ENCODE measurements at places on chromosomes 16 and 17.

DNA sequence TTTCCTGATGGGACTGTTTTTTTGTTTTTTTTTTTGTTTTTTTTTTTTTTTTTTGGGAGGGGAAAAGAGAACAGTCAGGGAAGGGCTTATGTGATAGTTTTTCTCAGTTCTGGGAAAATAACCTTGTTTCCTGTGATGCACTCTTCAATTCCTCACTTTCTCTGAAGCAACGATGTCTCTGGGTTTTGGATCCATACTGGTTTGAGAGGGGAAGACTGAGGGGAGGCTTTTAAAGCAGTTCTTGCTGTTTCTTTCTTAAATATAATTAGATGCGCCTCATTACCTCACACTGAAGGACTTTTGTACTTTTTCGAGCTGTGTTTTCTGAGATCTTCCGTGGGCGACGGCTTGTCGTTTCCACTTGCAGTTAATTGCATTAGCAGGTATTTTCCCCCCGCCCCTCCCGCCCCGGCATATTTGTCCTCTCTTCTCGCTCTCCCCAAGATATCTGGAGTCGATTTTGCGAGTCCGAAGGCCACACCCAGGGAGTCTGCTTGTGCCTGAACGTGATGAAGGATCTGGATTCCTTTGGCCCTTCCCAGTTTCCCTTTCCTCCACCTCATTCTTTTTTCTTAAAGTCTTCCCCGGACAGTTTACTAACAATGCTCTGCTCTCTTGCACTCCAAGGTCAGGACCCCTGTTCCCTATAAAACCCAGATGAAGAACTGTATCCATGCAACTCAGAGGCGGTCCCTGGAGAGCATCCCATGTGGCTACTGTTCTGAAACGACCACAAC lies 125.2 kb upstream of the ZFHX3 start:
- DNase-seq = no peak

DNA sequence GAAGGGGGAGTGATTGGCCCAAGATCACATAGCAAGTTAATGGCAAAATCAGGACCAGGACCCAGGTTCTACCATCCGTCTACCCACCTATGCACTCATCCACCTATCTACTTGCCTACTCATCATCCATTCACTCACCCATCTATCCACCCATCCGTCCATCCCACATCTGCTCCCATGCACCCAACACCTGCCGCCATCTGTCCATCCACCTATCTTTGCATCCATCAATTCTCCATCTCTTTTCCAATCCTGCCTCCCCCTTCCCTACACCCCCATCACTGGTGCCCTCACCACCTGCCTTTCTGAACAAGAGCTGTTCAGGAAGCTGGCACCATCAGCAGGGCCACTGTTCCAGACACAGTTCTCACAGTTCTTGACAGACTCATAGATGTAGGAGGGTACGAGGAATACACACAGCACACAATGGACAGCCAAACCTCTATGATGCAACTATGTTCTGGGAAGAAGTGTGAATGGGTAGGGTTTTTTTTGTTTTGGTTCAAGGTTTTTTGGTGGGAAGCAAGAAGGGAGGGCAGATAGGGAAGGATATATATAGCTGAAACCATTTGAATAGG lies 4.5 kb downstream of the SAMD14 start:
- DNase-seq = no peak

GRCh38 chr16:12271006-12271405 lies 294.5 kb downstream of the SNX29 start:
- DNase-seq = no peak

DNA sequence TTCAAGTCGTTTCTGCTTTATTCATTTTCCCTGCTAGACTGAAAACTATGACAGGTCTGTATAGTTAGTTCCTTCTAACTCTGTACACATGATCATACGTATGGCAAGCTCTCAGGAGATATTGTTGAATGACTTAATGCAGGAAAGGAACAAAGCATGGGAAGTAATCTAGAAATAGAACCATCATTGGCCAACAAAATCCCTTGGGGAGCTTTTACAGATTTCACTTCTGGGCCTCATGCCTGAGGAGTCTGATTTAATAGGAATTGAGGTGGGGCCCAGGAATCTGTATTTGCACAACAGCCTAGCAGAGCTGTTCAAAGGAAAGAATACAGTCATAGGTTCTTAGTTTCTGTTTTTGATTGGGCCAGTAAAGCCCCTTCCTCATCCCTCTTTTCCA lies 229.2 kb downstream of the MAP2K6 start:
- no peak for DNase-seq

- no peak for DNase-seq
Measured at GRCh38 chr16:9095171-9095570, 3.7 kb downstream of the HAPSTR1 start.

GRCh38 chr16:83989300-83989699 lies 21.3 kb downstream of the NECAB2 start:
- no peak for DNase-seq

DNA sequence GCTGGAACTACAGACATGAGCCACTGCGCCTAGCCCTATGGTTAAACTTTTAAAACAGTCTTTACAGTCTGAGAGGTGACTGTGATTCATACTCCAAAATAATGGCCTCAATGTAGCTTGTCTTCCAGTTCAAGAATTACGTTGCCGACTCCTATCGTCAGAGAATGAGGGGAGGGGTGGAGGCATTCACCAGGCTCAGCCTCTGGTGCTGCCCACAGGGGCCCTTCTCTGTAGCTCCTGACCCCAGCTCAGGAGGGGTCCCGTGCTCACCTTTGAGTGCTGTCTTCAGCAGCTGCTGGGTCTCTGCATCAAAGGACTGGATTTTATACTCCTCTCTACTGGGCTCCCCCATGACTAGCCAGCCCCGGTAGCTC lies 1.2 kb downstream of the MIF4GD start:
- DNase-seq = no peak

GRCh38 chr16:70523743-70524398 lies at the start of gene SF3B3:
Gene SF3B3, plus strand, starts transcription at chr16:70523816. Its CDS starts 2,841 bp downstream, at chr16:70526657.
- no peak for DNase-seq

GRCh38 chr17:7717756-7718350 lies 309 bp downstream of the DNAH2 start:
- no peak for DNase-seq

GRCh38 chr17:66449418-66449977 lies 147.1 kb downstream of the PRKCA start:
- no peak for DNase-seq

- no peak for DNase-seq
Measured at GRCh38 chr16:66521252-66521713, 28.6 kb downstream of the TK2 start.

Data from dermis microvascular lymphatic vessel endothelial cell (primary cell).